ENCODE measurements at places on chromosomes 12 and 14.

DNA sequence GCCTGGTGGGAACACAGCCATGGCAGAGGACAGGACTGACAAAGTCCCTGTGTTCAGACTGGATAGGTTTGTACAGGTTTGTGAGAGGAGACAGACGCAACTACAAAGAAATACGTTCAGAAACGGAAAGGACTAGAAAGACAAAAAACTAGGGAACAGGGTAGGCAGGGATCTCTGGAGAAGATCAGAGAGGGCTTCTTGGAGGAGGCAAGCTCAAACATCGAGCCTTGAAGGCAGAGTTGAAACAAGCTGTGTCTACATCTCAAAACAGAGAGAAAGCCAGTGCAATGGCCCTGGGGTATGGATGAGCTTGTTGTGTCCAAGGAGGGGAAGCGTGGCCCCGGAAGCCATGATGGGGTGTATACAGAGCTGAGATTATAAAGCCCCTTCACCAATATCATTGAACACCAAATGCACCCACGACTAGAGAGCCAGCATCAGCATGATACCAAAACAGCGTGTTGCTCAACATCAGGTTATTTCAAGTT is 89.6 kb upstream of the NCOR2 start:
- no peak for DNase-seq

DNA sequence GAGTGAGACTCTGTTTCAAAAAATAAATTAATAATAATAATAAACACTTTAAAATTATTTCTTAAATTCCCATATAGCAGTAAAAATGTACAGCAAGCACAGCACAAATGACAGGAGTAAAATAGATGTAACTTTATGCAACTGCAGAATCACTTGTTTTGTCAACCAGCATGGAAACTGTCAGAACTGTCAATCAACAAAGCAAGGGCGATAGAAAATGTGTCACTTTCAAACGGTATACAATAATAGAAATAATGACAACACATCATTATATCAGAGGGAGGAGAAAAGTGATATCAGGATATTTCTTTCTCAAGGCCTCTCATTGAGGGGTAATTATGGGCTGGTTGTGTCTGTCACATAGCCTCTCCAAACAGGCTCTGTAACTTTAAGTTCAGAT is 68.2 kb downstream of the KLHL28 start:
- no peak for DNase-seq

GRCh38 chr12:54394281-54394719 is 9.8 kb upstream of the ZNF385A start:
- no peak for DNase-seq

DNA sequence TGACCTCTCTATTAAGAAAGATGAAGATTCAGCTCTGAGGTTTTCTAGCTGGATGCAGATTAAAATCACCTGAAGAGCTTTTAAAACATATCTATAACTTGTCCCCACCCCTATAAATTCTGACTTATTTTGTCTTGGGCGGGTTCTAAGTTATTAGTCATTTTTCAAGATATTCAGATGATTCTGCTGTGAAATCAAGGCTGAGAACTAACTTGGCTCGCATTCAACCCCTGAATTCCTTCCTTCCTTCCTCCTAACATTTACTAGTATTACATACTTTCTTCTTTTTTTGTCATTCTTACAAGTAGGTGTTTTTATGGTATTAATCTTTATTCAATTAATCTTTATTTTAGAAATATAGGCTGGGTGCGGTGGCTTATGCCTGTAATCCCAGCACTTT is 55.4 kb downstream of the SSPN start:
- no peak for DNase-seq

- no peak for DNase-seq
Measured at GRCh38 chr14:89731396-89731933, 223.1 kb downstream of the EFCAB11 start.

DNA sequence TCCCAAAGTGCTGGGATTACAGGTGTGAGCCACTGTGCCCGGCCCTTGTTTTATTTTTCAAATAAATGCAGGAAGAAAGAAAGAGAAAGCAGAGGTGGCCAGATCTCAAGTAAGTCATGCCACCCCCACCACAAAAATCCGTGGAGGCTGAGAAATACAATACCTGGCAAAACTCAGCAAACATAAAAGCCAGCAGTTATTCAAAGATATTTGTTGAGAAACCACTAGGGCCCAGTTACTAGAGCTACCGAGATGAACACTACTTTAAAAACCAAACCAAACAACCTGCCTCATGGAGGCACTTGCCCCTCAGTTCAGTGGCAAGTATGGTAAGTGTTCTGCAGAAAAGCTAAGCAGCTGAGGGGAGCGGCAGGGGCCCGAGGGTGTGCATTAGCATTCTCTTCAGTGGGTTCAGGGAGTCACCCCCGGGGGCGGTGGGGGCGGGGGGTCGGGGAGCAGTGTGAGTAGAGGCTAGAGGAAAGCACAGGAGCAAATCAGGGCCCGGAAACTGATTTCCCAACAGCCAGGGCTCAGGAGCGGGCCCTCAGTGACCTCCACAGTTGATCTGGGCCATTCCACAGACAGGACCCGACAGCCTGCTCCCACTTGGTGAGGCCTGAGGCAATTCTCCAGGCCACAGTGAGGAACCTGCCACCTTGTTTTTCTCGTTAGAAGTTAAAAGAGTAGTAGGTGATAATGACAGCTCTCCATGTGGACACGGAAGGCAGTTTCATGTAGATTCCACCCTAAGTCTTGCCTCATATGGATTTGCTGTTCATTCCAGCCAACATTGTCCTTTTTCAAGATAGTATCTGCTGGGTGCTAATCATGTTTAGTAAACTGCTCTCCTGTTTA is 8.6 kb downstream of the EVL start:
- no peak for DNase-seq

- DNase-seq = no peak
Measured at GRCh38 chr14:101625336-101626097, 64.2 kb downstream of the DIO3 start.

DNA sequence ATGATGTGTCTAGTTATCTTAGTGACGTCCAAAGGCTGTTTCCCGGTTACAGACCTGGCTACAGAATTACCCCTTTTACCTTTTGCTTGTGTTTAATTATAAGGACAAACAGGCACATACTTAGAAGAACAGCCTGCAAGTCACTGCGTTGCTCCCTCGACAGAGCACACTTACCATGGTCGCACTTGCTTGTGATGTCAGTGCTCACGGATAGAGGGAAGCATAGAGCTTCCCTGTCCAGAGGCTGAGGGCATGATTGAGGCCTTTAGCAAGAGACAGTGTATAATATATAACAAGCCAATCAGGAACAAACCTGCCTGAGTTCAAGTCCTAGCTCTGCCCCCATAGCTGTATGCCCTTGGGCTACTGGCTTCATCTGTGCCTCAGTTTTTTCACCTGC is 73.2 kb upstream of the SCN8A start:
- DNase-seq = no peak

DNA sequence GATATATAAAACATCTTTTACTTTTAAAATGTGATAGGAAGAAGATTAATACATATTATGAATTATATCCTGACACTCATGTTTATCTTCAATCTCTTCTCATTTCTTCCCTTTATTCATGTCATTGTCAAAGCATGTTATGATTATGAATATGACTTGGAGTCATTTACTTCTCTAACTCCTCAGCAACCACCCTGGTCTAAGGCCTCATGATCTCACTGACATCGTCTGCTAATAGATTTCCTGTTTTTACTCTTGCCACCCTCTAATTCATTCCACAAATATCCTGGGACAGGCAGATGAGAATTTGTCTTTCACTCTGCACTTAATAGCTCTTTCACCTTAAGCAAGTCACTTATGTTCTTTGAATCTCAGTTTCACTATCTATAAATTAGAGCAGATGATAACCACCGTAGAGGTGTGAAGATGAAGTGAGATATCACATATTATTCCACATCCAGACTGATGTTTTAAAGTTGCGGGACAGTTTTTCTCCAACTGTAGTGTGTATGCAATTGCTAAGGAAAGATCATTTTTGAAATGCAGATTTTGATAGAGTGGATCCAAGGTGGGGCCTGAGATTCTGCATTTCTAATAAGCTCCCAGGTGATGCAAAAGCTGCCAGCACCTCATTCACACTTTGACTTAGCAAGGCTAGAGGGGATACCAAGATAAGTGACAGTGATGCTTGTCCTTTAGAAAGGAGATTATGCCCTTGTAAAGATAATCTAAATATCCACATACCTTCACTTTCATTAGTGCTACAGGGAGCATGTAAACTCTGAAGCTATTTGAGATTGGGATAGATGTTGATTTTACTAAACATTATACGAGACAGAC is 3.3 kb upstream of the IAPP start:
- no peak for DNase-seq

GRCh38 chr12:21296751-21297406 is 37.8 kb downstream of the SLCO1A2 start:
- DNase-seq = no peak

- DNase-seq = no peak
Measured at GRCh38 chr12:131350943-131351318, 360.0 kb upstream of the SFSWAP start.

DNA sequence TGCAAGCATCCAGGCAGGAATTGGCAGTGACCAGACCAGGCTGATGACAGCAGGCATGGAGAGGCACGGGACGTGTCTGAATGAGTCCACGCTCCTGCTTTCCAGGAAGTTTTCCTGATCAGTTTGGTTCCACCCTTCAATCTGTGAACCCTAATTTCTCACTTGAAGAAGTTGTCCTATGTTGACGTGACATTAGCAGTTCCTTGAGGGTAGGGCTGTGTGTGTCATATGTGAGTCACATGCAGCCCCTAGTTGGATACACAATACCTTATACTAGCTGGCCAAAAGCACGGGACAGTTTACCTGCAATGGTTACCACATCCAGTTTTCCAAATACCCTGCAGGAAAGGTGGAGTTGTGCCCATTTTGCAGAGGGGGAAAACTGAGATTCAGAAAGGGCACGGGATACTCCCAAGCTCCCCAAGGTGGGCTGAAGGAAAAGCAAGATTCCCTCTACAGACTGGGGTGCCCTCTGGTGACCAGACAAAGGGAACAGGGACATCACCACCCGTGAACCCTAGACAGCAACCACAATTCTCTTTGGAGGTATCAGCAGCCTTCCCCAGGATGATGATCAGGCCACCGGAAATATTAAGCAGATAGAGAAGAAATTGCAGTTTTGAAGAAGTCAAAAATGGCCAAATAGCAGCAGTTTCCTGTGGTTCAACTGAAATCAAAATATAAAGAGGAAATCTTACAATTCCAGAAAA is 194.5 kb downstream of the PHETA1 start:
- no peak for DNase-seq

GRCh38 chr12:53171725-53172329 is 8.7 kb upstream of the ZNF740 start:
- DNase-seq = no peak

DNA sequence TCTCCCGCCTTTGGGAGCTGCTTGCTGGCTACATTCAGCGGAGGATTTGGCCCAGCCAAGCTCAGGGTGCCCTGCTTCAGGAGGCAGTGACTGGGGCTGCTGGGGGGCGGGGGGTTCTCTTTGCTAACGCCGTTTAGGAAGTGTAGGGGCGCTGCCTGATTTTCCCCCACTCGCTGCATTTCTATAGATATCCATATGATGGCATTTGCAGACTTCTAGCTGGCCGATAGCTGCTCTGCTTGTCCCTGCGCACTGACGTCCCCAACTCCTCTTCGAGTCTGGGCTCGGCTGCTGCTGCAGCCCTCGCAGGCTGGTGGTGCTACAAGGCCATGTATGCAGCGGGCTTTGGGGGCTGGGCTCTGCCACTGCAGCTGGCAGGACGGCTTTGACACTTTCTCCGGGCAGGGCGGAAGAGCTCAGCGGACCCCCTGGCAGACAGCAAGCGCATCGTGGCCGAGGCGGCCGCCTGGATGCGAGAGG is 3.1 kb downstream of the LRFN5 start:
- no peak for DNase-seq

- no peak for DNase-seq
Measured at GRCh38 chr12:46198913-46199312, 69.9 kb downstream of the SLC38A1 start.

- DNase-seq = peak; percentile 28
Measured at GRCh38 chr12:113980537-113981337, 14.6 kb upstream of the RBM19 start.

GRCh38 chr14:83491091-83491490 is 1957.4 kb upstream of the SEL1L start:
- DNase-seq = no peak

- DNase-seq = no peak
Measured at GRCh38 chr12:57488402-57489156, 711 bp downstream of the MARS1 start.

DNA sequence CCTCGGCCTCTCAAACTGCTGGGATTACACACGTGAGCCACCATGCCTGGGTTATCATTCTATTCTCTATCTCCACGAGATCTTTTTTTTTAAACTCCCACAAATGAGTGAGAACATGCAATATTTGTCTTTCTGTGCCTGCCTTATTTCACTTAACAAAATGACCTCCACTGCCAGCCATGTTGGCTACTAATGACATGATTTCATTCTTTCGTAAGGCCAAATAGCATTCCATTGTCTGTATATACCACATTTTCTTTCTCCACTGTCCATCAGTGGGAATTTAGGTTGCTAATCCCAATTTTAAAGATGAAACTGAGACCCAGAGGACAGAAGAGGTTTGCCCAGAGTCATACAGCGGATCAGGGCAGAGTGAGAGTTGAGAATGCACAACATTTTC is 10.9 kb upstream of the TRPV4 start:
- DNase-seq = no peak

DNA sequence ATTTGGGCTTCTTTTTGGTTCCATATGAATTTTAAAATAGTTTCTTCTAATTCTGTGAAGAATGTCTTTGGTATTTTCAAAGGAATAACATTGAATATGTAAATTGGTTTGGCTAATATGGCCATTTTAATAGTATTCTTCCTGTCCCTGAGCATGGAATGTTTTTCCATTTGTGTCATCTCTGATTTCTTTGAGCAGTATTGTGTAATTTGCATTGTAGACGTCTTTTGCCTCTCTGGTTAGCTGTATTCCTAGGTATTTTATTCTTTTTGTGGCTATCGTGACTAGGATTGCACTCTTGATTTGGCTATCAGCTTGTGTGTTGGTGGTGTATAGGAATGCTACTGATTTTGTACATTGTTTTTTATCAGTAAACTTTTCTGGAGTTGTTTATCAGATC is 601.9 kb downstream of the SNAPC1 start:
- DNase-seq = no peak

GRCh38 chr12:5654019-5654418 is 222.1 kb downstream of the NTF3 start:
- DNase-seq = no peak

DNA sequence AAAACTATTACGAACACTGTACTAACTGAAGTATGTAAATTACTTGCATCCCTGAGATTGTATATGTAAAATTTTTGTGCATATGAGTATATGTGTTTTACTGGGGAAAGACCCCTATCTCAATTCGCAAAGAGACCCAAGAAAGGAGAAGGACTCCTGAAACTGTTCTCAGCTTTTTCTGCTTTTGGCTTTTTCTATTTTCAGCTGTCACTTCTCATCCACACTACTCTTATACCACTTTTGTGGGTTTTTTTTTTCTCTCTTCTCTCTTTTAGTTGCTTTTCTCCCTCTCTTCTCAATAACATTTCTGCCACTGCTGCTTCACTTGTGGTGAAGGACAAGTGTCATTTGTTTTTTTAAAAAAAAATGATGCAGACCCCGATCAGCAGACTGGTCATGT is 39.8 kb downstream of the NIN start:
- no peak for DNase-seq

GRCh38 chr12:39043424-39043822 is 138.0 kb upstream of the CPNE8 start:
- no peak for DNase-seq

- no peak for DNase-seq
Measured at GRCh38 chr12:52826611-52827498, 7.3 kb downstream of the KRT79 start.
